Fibroblast of the aortic adventitia (primary cell): ENCODE measurements at places on chromosomes 5 and 9.

DNA sequence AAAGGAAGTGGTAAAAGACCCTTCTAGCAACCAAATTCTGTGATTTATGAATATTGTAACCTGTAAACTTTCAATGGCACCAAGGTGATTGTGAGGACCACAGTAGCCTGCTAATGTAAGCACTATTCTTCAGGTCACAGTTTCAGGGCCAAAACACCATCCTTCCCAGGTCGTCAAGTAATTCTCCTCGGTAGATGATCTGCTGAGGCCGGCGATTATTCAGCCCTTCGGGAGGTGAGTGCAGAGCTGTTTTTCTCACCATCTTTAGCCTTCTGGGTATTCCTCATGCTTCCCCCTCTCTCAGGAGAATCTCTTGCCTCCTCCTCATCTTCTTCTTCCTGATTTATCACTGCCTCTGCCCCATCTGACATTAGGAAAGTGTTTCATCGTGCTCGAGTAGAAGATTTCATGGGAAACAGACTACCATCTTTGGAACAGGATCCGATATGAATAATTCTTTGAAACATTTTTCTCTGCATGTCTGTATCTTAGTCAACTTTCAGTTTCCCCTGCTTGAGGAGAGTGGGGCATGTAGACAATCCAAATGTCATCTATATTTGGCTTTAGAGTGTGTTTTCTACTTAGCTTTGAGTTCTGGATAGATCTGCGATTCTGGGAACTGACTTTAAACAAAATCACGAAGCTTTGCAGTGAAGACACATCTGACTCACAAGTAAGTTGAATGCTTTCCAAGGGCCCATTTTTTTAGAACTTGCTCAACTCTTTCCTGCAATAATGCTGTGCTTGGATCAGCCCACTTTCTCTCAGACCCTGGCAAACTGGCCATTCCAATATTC lies 173.9 kb downstream of the AOPEP start:
- DNase-seq: peak; percentile 100

DNA sequence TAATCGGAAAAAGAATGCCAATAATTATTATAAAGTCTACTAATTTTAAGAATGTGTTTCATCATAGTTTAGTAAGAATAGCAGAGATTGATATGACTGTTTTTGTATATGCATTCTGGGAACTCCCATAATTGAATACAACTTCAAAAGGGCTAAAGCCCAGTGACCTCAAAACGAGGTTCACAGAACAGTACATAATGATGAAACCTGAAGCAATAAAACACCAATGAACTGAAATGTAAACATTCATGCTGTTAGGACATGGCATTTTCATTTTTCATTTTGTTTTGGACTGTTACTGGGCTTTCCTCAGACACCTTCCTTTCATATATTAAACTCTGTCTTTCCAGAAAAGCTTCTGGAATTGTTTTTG lies 684 bp upstream of the JMY start:
- peak; percentile 87 for DNase-seq

DNA sequence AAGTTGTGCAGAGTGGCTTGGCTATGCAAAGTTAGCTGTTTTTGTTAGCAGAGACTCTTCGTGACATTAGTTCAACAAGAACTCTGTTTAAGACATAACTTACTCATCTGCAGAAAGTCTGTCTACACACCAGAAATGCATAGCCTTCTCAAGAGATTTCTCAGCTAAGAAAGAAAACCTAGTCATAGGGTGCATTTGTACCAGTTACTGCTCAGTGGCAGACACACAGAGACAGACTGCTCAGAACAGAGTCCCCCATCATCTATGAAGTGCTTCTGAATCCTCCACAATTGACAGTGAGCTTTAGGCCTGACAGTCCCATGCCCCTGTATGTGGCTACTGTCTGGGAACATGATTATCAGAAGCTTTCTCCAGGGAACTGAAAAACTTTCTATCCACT lies 56.1 kb upstream of the IFNK start:
- no peak for DNase-seq

GRCh38 chr5:158629591-158630312 lies 470.0 kb downstream of the EBF1 start:
- no peak for DNase-seq

- DNase-seq: no peak
Observed at GRCh38 chr5:118678746-118679145, 309.6 kb downstream of the DTWD2 start.

GRCh38 chr5:68962757-68963484 lies 130.9 kb upstream of the SLC30A5 start:
- DNase-seq: peak; percentile 72

- DNase-seq: no peak
Observed at GRCh38 chr9:92476962-92477361, 5.3 kb downstream of the ASPN start.

DNA sequence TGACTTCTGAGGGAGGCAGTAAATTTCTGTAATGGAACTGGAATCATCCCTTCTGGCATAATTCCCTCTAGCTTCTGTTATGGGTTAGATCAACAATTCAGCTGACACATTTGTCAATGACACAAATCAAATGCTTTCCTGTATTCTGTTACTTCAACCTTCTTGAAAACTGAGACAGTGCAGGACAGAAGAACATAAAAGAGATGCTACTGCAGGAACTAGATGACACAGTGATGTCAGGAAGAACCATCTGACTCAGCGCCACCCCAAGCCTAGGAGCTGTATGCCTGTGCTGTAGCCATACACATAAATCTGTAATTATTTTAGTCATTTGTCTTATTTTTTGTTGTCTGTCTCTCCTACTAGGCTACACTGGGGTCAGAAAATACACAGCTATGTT lies 18.2 kb upstream of the CEP120 start:
- DNase-seq: no peak

- no peak for DNase-seq
Observed at GRCh38 chr5:136886608-136887007, 521.3 kb upstream of the TRPC7 start.

DNA sequence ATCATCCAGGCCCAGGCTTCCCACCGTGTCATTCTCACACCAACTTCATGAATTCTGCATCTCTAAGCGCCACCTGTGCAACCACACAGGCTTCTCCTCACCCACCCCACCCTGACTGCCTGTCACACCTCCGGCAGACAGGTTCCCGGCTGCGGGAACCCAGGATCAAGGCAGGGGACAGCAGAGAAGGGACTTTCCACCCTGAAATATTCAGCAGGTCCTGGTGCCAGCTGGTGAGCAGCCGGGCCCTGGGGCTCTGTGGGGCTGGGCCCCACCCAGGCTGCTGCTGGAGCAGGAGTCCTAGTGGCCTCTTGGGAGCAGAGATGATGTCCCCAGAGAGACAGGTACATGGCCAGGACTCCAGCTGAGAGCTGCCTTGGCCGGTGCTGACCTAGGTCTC lies 12.7 kb downstream of the ANXA6 start:
- no peak for DNase-seq

GRCh38 chr9:114429488-114429887 lies 41.7 kb upstream of the AKNA start:
- DNase-seq: no peak

DNA sequence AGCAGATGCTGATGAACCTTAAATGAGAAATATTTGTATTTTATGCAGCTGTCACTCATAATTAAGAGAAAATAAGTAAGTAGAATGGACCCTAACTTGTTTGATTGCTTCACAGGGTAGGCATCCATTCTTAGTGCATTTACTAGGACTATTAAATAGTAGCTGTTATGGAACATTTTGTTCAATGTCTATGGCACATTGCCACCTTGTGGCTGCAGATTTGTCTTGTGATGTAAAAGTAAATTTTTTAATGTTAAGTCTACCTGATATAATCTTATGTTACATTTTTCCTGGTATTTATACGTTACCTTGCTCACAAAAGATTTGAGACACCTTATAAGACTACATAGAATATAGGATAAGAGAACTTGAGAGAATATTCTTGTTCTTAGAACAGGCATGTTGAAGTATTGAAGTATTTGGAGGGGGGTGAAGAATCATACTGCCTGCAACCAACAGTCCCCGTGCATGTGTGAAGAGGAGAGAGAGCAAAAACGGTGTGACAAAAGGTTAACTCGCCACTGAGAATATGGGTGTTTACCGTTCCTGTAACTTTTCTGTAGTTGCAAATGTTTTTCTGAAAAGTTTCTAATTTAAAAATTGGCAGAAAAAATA lies 161.1 kb downstream of the MAST4 start:
- peak; percentile 83 for DNase-seq

DNA sequence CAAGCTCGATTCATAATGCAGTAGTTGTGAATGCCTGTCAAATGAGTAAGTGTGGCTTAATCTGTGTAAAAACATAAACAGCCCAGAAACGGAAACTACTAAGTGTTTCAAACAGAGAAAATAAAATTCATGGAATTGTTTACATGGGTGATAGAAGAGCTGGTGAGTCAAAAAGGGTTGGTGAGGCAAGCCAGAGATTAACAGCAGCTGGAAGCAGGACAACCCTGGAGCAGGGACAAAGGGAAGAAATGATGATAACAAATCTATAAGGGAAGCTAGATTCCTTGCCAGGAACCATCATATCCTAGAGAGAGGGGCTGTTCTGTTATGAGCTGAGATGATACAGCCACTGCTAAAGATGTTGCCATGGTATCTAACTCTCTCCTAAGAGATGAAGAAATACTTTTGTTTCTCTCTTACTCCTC lies 18.0 kb upstream of the PRR16 start:
- peak; percentile 98 for DNase-seq

- no peak for DNase-seq
Observed at GRCh38 chr5:159971931-159972461, 36.9 kb upstream of the TTC1 start.

- no peak for DNase-seq
Observed at GRCh38 chr5:116409591-116410296, 164.9 kb downstream of the SEMA6A start.

GRCh38 chr5:133140311-133140710 lies 88.5 kb downstream of the HSPA4 start:
- DNase-seq: no peak

DNA sequence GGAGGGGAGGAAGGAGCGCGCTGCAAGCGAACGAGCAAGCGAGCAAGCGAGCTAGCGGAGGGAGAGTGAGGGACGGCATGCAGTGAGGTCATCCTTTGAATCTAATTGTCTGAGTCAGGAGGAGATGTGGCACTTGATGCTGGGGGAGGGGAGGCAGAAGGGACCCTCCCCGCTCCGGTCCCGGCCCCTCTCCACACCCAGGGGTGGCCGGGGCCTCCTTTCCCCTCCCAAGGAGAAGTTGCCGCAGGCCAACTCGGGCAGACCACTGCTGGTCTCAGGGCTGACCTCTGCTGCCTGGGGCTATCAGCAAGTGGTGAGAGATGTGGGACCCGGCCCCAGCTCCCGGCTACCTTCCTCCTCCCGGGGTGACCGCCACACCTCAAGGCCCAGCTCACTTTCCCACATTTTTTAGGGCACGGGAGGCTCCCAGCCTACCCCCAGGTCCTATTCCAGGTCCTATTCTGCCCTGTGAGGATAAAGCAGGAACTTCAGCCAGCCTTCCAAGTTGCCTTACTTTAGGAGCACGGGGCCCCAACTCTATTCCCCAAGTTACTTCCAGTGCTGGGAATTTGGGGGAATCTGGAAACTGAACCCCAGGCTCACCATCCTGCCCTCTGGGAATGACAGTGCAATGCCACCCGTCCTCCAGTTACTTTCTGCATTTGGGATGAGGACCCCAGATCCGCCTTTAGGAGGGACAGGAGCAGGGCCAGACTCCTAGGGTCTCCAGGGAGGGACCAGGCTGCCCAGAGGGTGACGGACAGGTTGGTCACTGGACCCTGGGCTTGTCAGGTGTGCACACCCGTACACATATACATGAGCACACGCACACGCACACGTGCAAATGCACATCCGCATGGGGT lies 11.1 kb downstream of the CNTFR start:
- peak; percentile 23 for DNase-seq

GRCh38 chr9:133059623-133060022 lies 2.2 kb upstream of the CEL start:
- no peak for DNase-seq

- peak; percentile 77 for DNase-seq
Observed at GRCh38 chr9:82466616-82467260, 478.2 kb downstream of the SPATA31D1 start.

- DNase-seq: peak; percentile 94
Observed at GRCh38 chr9:92463984-92464383, 18.3 kb downstream of the ASPN start.
